ENCODE measurements at places on chromosomes 11 and 22.

- DNase-seq = no peak
Measured at GRCh38 chr11:12629601-12630313, 44.5 kb upstream of the TEAD1 start.

DNA sequence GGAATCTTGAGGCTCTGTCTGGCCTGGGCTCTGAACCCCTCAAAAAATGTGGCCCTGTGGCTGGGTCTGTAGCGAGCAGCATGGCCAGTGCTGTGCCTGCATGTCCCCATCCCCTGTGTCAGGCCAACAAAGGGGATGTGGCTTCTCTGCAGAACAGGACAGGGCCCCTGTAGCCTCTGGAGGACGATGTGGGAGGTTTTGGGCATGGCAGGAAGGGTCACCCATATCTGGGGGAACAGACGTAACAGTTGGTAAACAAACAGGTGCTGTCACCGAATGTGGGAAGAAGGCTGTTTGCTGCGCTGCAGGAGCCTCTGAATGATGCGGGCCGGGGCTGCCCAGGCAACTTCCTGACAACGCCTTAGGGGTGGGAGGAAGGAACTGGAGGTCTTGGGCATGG is 35.0 kb downstream of the LRP5 start:
- no peak for DNase-seq

DNA sequence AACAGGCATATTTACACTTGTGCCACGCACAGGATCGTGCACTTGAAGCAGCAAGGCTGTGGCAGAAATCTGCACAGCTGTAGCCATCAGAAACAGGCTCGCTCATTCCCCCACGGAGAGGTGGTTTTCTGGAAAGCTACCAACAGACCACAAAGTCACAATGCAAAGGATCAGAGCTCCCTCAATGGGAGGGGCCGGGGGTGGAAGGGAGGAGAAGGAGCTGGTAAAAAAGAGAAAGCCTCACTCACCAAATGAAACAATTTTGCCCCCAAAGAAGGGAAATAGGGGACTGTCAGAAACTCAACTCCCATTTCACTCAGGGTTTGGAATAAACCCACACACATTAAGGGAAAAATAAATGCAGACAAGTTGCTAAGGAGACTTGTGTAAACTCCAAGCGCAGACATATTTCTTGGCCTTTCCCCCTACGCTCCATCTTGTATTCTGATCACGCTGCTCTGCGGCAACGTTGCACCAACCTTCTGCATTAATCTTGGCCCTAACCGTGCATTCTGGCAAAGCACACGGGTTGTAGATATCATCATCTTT is 43.2 kb upstream of the BLID start:
- DNase-seq = no peak

GRCh38 chr22:19434829-19435580 is 2.7 kb downstream of the MRPL40 start:
- DNase-seq = no peak

GRCh38 chr22:25100948-25101347 is 98.7 kb upstream of the CRYBB3 start:
- DNase-seq = no peak
